ENCODE measurements at places on chromosomes 6 and 20. TPM values are rescaled to one million over a fixed set of nuclear protein-coding genes. Genes with fewer than 3 reads are reported as not detected.

The GRM1 gene
- total RNA-seq, result 0.57 TPM

DNA sequence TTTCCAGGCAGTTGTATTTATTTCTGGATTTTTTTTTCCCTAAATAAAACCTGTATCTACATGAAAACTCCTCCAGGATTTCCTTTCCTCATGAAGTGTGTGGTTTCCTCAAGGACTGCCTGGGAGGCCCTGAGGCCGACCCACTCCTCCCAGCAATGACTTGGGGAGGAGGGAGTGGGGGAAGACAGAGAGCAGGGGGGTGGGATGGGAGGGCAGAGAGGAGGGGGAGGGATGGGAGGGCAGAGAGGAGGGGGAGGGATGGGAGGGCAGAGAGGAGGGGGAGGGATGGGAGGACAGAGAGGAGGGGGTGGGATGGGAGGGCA lies 161.8 kb upstream of the AGPAT4 start:
- peak overlapping the region; percentile 88 for H3K27ac ChIP-seq
- H3K4me3 ChIP-seq, result no peak overlapping the region
- H3K27me3 ChIP-seq, result no peaks in the 10 kb centered on the region
- H3K4me1 ChIP-seq, result no peaks in the 10 kb centered on the region

DNA sequence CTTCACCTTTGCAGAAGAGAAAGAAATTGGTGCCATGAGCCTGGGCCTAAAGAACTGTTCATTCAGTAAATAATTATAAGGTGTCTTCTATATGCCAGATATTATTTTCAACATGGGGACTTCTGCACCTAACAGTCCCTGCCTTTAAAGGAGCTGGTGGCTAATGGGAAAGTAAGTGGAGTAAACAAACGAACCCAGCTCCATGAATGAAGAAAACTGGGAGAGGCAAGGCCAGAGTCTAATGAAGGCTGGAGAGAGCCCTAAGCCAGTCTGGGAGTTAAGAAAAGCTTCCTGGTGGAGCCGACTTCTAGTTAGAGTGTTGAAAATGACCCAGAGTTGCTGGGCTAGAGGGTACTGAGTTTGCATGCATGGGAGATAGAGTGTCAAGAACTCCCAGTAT lies 24.2 kb upstream of the EFHC1 start:
- H3K27me3 ChIP-seq, result no peaks in the 10 kb centered on the region
- no peak for DNase-seq
- H3K36me3 ChIP-seq, result no peaks in the 10 kb centered on the region

DNA sequence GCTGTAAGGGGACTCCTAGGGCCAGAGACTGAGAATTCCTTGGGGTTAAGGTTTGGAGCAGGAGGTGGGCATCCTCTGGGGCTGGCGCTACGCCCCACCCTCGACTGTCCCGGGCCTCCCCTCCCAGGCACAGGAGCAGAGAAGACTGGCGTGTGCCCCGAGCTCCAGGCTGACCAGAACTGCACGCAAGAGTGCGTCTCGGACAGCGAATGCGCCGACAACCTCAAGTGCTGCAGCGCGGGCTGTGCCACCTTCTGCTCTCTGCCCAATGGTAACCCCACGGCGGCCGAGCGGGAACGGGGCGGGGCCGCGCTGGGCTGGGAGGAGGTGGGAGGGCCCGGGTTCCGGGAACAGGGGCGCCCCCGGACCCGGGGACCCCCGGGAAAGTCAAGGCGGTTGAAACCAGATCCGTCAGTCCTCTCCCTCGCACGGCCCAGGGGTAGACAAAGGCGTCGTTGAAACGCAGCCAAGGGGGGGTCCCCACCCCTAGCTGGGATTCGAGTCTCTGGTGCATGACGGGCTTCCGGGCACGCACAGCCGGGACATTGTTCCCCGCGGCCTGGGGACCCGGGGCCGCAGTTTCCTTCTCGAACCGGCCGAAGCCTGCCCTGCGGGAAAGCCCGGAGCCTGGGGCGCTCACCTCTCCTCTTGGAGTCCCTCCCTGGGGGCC lies 844 bp downstream of the WFDC2 start:
- peak; percentile 86 for DNase-seq
- H3K36me3 ChIP-seq, result peaks cover 10% of the 10 kb centered on the region
- H3K27me3 ChIP-seq, result peaks cover 25% of the 10 kb centered on the region
- H3K4me1 ChIP-seq, result peaks cover 7% of the 10 kb centered on the region

GRCh38 chr6:69719602-69720193 lies 77.1 kb downstream of the LMBRD1 start:
- no peak overlapping the region for H3K27ac ChIP-seq
- no peak overlapping the region for H3K4me3 ChIP-seq
- H3K36me3 ChIP-seq, result peaks cover 56% of the 10 kb centered on the region
- no peaks in the 10 kb centered on the region for H3K27me3 ChIP-seq

Measured in endodermal cell (in vitro differentiated cells).